Foreskin fibroblast (primary cell): ENCODE measurements at places on chromosomes 12 and 14.
A peak's percentile ranks its signal among the peaks of the same experiment; 100 is the strongest.

- no peak for DNase-seq
These were observed 5.8 kb downstream of the CACNB3 start for GRCh38 chr12:48824112-48824511.

GRCh38 chr12:120085920-120086645 is 30.5 kb downstream of the RAB35 start:
- no peak for DNase-seq

DNA sequence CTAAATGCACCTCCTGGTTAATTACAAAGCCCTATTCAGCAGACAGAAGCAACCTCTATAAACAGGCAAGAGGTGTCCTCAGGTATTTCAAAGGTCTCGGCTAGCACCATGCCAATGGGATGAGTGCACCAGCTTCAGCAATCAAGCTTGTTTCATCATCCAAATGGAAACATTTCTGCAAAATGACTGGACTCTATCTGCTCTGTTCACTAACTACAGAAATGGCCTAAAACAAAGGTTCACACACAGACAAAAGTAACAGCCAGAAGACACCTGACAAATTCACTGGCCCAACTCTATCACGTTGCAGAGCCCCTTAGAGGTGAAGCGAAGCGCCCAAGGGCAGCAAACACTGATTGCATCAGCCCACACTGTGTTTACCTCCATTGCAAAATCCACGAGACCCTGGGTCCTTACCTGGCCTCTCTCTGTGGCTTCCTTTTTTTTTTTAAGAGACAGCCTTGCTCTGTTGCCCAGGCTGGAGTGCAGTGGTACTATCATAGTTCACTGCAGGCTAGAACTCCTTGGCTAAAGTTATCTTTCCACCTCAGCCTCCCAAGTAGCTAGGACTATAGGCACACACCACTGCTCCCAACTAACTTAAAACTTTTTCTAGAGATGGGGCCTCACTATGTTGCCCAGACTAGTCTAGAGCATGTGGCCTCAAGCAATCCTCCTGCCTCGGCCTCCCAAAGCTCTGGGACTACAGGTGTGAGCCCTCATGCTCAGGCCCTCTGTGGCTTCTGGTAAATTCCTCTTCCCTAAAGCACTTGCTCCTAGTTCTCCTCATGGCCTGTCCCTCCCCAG is 8.5 kb upstream of the SYNE3 start:
- DNase-seq = peak; percentile 70

DNA sequence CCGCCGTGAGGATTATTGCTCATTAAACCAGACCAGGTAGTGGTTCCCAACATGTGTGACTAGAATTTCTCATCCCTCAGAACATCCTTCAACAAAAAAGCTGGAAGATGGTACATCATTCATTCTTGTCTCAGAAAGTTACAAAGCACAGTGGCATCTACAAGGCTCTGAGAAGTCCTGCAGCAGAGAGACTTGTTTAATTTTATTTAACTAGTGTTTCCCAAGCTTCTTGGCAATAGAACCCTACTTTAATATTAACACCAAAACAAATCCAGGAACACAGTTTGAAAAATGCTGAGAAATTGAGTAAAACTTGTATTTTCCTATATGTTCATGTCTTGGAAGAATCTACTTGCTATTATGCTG is 54.8 kb downstream of the PLXNC1 start:
- DNase-seq = no peak

DNA sequence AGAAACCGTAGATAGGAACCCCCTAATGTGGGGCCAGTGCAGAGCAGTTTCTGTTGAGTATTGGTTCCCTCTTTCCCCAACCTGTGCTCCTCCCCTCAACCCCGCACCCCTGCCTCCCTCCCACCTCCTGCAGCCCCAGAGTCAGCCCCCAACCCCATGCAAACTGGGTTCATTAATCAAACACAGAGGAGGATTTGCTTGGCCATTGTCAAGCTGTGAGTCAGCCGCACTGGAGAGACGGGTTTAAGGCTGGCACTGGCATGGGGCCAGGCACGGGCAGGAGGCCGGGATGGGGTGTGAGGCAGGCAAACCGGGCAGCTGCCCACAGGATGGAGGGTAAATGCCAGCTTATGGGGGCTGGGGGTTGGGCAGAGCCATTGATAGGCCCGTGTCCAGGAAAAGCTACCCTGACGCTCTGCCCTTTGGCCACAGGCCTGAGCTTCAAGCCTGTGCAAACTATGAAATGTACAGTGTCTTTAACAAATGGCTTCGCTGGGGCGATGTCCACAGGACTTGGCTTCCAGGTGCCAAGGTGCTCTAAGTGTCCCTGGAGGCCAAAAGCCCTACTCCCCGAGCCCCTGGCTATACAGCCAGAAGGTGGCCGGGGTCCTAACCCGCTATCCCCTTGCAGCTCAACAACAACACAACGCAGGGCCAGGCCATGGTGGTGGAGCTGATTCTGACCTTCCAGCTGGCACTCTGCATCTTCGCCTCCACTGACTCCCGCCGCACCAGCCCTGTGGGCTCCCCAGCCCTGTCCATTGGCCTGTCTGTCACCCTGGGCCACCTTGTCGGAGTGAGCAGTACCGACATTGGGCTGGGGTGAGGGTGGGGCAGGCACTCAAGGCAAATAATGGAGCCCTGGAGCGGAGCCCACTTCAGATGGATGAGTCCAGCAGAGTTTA is 1.4 kb downstream of the AQP5 start:
- DNase-seq = no peak

DNA sequence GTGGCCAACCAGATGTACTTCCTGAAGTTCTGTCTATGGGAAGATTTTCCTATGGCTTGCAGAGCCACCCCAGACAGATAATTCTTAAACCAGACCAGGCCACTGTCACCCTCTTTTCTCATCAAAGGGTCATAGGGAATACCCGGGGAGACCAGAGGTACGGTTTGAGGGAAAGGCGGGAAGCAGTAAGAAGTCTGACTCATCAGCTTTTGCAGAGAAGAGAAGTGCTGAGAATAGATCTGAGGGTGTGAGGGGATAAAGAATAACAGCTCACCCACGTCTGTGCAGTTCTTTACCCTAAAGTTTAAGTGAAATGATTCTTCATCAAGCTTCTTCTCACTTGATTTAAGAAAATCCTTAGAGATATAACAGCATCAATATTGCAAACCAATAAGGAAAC is 21.3 kb upstream of the POC1B start:
- no peak for DNase-seq

GRCh38 chr14:69543341-69544115 is 31.1 kb downstream of the CCDC177 start:
- peak; percentile 86 for DNase-seq

- no peak for DNase-seq
These were observed 63.2 kb downstream of the PTCSC3 start for GRCh38 chr14:36113341-36113740.

- no peak for DNase-seq
These were observed 270.8 kb upstream of the BTG1 start for GRCh38 chr12:92416385-92416812.

DNA sequence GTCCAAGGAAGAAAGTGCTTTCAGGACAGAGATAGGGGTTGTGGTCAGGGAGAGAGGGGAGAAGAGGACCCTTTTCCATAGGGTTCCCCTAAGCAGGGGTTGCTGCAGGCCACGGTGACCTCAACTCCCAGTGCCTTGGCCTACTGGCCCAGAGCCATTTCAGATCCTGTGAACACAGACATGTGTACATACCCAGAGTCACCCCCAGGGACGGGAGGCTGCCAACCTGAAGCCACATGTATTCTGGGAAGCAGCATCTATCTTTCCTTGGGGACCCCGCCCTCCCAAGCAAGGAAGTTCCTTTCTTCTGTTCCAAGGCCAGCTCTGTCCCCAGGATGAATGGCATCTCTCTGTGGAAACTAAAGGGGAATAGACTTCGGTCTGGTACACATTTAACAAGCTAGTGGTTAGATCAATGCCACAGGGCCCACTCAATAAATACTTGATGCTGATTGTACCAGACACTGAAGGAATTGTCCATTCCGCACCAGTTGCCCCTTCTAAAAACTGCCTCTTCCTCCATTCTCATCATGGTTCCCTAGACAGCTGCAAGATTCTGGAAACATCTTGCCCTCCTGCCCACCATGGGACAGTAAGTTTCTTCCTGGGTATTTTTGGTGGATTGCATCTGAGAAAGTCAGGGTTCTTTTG is 25.2 kb upstream of the DGLUCY start:
- no peak for DNase-seq

GRCh38 chr12:130765186-130765659 is 49.1 kb upstream of the RIMBP2 start:
- no peak for DNase-seq

- DNase-seq = no peak
These were observed 63.0 kb downstream of the CCDC60 start for GRCh38 chr12:119397540-119397939.

GRCh38 chr12:50763639-50764285 is at the start of gene ATF1:
Gene ATF1, plus strand, starts transcription at chr12:50764101. Its CDS starts 16,045 bp downstream, at chr12:50780146.
- peak; percentile 98 for DNase-seq

- no peak for DNase-seq
These were observed 22.6 kb upstream of the SLC15A5 start for GRCh38 chr12:16300122-16300521.

DNA sequence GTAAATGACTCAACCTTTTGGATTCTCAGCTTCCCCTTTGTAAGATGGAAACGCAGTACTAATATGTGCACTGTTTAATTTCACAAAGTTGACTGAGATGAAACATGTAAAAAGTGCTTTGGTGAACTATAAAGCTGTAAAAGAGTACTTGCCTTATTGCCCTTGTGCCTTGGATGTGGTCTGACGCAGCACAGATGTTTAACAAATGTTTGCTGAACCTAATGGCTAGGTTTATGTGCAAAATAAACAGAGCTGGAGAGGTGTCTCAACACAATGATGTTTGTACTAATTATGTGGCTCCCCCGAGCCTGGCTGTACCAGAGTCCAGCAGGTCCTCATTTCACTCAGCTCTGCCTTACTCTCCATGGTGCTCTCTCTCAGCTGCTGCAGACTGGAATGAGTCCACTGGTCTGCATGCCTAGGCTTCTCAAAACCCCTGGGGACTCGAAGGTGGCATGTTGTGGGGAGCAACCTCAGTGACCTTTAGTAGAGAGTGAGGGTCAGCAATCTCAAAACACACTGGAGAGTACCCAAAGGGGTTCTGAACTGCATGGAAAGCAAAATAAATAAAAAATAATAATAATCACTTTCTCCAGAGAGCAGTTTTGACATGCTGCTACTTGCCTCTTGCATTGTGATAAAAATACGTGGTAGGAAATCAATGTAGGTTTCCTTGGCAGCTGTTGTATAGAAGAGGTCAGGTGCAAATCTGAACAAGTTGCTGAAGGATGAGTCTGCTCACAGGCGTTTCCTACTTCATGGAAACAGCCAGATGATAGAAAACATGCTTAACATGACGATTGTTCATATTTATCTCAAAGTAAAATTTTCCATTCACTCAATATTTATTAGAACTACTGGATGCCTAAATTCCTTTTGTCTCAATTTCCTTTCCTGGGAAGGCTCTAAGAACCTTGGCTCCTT is 8.5 kb upstream of the AMIGO2 start:
- DNase-seq = peak; percentile 42

- DNase-seq = no peak
These were observed 4.2 kb downstream of the HSPA2 start for GRCh38 chr14:64544607-64545312.

DNA sequence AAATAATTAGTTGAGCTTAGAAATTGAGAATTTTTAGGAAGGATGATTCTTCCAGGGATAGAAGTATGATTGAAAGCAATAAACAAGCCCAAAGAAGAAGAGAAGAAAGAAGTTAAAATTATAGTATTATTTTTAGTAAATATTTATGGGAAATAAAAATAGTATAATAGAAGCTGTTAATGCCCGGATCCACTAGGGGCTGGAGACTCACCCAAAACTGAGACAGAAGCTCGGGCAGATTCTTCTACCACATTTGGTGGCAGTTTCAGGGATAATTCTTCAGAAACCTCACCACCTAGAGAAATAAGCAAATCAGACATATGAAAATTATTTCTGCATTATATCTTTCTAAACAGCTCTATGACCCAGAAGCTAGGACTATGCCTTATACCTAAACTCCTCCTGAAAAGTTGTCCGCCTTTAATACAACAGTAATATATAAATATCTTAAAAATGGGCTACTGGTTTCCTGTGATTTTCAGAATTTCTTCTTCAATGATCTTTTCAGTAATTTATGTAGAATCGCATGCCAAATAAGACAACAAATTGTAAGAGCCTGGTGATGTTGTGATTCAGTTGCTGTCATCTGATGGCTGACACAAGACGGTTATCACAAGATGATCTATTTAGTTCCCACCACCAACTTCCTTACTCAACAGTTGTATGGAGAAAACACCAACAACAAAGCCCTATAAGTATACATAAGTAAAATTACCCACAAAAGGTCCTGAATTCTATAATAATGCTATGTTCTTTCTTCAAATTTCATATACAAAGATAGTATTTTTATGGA is 35.6 kb downstream of the A2M start:
- DNase-seq = no peak

DNA sequence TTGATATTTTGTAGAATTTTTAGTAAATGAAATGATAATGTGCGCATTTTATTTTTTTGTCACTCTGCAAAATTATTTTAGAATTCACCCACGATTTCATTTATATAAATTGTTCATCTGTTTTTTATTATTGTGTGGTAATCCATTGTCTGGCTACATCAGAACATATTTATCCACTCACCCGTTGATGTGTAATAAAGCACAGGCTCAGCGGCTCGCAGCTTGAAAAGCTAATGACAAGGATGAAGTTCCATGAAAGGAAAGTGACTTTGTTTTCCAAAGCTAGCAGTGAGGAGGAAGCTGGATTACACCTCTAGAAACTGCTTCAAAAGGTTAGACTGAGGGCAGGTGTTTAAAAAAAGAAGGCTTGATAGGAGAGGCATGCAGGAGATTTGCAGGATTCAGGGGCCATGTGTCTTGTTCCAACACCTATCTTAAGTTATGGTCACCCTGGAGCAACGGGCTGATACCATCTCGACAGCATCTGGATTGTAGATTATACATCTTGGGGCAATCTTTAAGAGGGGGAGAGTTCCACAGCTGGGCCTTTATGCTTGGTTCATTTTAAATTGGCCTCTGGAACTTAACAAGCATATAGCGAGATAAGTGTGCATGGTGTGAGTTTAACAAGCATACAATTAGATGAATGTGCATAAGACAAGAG is 194.1 kb downstream of the TMTC3 start:
- peak; percentile 57 for DNase-seq

DNA sequence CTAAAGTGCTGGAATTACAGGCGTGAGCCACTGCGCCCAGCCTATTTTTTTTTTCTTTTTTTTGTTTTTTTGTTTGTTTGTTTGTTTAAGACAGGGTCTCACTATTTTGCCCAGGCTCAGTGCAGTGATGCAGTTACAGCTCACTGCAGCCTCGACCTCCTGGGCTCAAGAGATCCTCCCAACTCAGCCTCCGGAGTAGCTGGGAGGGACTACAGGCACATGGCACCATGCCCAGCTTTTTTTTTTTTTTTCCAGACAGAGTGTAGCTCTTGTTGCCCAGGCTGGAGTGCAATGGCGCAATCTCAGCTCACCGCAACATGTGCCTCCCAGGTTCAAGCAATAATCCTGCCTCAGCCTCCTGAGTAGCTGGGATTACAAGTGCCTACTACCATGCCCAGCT is 5.8 kb upstream of the ITFG2 start:
- no peak for DNase-seq
